Mesenteric fat pad (tissue), 1 donor: ENCODE measurements at places on chromosomes 13 and 19.

DNA sequence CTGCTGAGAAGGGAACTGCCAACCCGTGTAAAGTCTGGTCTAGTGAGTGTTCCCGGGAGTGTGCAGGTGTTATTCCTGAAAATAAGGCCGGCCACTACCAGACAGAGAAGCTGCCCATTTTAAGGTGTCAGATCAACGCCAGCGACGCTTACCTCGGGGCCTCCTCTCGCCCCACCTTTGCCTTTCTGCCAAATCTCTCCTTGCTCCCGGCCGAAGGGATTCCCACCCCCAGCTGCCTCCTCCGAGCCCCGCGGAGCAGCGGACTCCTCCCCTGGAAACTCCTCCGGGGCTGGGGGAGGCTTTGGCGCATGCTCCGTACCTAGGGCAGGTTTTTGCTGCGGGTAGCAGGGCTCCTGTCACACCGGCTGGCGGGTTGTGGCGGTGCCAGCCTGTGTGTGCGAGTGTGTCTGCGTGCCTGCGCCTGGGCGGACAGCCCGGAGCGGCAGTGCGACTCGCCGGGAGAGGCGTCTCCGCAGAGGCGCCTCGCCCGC is at the start of gene HS6ST3:
Gene HS6ST3, plus strand, starts transcription at position 359 of the 491 bp plus-strand sequence.
- DNase-seq, result no peak

- DNase-seq, result no peak
Measured at GRCh38 chr13:63492604-63493003, 2077.0 kb upstream of the PCDH20 start.

- DNase-seq, result no peak
Measured at GRCh38 chr13:25692099-25692498, 320.3 kb downstream of the ATP8A2 start.

- DNase-seq, result no peak
Measured at GRCh38 chr19:39293394-39293793, 2.8 kb upstream of the IFNL1 start.

DNA sequence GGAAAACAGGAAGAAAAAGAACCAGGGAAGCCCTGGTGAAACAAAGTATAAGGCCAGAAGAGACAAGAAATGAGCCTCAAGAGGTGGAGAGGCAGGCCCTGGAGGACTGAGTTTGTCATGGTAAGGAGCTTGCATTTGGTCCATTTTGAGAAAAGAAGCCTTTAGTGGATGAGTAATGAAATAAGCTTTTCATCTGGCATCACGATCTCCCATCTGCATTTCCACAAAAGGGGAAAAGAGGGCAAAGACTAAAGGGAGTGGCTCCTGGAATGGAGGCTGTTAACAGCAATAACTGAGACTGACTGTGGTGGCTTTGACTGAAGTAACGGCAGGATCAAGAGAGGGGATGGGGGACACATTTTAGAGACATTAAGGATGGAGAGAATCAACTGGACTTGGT is 148.8 kb upstream of the NBEA start:
- DNase-seq, result no peak

DNA sequence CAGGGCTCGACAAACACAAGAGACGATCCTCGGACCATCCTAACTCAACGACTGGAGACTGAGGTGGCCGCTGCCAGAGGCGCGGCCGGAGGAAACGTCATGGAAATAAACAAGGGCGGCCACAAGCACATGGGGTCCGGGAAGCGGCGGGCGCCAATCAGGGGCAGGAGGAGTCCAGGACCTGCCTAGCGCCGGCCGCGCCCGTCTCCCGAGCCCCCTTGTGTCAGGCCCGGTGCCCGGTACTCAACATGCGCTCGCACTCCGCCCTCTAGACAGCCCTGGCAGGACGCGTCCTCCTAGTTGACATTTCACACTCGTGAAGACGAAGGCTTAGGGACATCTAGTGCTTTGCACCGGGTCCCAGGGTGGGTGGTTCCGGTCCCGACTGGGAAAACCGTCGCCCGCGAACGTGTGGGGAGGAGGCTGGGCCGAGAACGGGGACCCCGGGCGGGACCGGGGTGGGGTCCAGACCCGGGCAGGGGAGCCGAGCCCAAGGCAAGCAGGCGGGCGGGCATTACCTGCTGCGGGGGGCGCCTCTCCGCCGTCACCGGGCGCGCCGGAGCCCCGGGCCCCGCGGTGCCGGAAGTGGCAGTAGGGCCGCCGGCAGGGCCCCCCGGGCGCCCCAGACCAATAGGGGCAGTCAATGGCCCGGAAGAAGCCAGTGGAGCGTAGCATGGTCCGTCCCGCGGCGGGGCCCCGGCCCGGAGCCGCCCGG is 442 bp downstream of the REXO1 start:
- DNase-seq, result no peak

DNA sequence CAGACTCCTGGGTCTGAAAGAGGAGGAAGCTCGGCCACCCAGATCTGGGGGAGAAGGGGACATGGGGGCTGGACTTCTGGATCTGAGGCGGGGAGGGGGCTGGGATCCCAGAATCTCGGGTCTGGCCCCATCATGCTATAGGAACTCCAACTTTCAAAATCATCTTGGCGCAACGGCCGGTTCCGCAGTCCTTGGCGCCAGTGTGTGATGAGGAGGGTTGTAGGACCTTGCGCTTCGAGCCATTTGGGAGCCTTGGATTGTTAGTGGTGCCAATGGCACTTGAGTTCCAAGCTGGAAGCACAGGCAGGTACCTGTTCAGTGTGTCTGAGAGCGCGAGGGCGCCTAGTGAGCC is 324 bp downstream of the RUVBL2 start:
- no peak for DNase-seq

- DNase-seq, result peak; percentile 71
Measured at GRCh38 chr19:41442473-41443355, at the start of gene ERICH4. TSS of gene ERICH4 (plus strand) at chr19:41443156. CDS start at chr19:41443170, 14 bp downstream.

DNA sequence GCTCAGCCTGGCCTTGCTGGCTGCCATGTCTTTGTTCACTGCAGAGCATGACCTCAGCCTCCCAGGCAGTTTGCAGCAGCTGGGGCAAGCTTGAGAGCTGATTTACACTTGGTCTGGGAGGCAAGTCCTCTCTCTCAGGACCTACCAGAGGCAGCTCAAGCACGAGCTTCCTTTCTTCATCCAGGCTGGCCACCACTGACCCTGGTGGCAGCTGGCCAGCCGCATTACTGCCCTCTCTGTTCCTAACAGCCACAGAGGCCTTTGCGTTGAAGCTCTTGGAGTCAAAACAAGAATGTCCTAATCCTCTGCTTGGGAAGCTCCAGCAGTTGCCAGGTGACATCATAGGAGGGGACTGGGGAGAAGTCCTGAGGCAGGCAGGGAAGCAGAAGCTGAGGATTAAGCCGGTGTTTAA is 85.7 kb downstream of the NUFIP1 start:
- no peak for DNase-seq

DNA sequence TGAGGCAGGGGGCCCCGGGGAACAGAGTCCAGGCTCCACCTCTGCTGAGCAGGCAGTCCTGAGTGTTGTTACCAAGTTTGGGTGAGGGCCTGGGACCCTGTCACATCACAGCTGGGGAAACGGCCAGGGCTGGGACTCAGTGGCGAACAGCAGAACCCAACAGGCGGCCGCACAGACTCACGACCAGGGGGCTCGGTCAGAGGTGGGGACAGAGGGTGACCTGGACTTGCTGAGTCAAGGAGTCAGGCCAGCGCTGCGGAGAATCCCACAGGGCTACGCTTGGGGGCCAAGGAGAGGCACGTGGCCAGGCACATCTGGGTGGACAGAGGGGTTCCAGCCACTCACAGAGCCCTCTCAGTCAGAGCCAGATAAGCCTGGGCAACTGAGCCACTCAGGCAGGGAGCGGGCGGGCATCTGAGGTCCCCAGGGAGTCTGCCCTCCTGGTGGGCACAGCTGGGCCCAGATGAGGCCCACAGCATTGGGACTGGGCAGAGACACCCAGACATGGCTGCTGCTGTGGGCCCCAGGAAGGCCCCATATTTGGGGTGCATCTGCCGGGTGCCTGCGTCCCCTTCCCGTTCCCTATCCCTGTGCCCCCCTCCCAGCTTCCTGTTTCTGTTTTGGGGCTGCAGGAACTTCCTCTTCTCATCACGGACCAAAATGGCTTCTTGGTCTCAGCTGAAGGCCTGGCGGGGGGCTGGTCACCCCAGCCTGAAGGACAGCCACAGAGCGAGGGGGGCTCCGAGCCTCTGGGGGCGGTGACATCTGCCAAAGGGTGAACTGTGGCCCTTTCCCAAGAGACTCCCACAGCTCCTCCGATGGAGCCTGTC is 34.0 kb downstream of the CEBPA start:
- no peak for DNase-seq

GRCh38 chr13:110097013-110097412 is 209.9 kb downstream of the COL4A1 start:
- DNase-seq, result no peak

GRCh38 chr13:51816604-51817249 is 12.8 kb upstream of the DHRS12 start:
- DNase-seq, result no peak

DNA sequence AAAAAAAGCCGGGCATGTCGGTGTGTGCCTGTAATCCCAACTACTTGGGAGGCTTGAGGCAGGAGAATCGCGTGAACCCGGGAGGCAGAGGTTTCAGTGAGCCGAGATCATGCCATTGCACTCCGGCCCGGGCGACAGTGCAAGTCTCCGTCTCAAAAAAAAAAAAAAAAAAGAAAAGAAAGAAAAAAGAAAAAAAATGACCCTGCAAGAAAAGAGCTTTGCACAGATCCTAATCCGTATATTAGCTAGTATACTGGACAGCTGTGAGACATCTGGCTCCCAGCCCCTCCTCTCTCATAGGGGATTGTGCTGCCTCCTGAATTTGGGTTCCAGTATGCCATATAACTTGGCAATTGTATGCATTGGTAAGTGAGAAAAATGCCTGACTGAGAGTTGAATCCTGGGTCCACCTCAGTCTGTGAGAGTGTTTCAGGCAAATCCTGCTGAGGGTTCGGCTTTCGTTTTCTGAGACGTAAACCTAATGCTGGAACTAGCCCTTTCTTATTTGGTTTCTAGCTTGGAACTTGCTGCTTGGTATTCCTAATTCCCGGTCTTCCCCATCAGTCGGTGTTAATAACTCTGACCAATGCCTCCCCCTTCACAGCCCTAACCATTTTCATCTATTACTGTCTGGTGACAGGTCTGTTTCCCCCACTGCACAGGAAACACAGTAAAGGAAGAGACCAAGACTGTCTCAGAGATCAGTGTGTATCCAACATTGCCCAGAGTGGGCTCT is 1.3 kb upstream of the AKT2 start:
- DNase-seq, result no peak

GRCh38 chr19:58170860-58171259 is 12.0 kb upstream of the ZNF274 start:
- DNase-seq, result no peak
